Activated CD8-positive, alpha-beta memory T cell treated with anti-CD3 and anti-CD28 coated beads, Interleukin-2, amount 10 ng/mL, durations not matched to agents 7 days and 5 days (primary cell): ENCODE measurements at places on chromosomes 1 and 21. TPM values are rescaled to one million over a fixed set of nuclear protein-coding genes. Genes with fewer than 3 reads are reported as not detected.

The YY1AP1 gene
- total RNA-seq: 82.3 TPM

The CFH gene
- total RNA-seq: 13.3 TPM

The ERICH3 gene
- total RNA-seq: 0.05 TPM

The LAX1 gene
- 20.3 TPM for total RNA-seq

The MFN2 gene
- total RNA-seq: 67.5 TPM

The HSD3B2 gene
- not detected for total RNA-seq

The SLFNL1 gene
- total RNA-seq: 0.35 TPM

DNA sequence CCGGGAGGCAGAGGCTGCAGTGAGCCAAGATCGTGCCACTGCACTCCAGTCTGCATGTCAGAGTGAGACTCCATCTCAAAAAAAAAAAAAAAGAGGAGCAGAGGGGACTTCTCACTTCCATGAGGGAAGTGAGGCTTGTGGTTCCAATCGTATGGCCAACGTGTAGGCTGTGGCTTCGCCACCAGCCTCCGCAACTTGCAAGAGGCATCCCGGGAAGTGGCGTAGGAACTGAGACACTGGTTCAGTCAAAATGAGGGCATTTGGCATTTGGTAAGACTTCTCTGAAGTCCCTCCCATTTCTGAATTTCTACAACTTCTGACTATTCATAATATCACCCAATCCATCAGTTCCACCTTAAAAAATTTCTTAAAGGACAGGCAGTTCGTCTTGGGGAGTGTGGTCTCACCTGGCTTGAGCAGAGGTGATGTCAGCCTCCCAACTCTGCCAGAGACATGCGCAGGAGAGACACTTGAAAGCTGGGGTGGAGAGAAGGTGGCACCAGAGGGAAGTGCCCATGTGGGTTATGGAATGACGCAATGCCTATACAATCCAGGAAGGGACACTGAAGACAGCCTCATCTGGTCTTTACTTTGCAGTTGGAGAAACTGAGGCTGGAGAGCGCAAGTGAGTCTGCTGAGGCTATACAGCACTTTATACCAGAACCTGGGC is 17.2 kb downstream of the KAZN start:
- no peak overlapping the region for H3K4me3 ChIP-seq
- H3K4me1 ChIP-seq: no peaks in the 10 kb centered on the region
- H3K27ac ChIP-seq: no peak overlapping the region
- no peaks in the 10 kb centered on the region for H3K27me3 ChIP-seq
- no peak for DNase-seq
- H3K36me3 ChIP-seq: no peaks in the 10 kb centered on the region

DNA sequence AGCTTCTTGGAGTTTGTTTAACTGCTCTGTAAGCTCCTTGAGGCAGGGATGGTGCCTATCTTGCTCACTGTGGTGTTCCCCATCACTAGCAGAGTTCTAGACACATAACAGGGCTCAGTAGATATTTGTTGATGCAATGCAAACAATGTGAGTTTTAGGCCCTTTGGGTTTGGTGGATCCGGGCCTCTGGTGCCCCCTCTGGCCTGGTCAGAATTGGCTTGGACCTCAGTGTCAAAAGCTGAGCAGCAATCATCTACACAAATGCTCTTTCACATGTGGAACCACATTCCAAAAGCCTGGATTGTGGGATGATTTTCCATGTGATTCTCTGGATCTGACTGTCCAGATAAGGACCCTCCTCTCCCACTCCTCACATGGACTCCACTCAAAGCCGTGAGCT is 53.4 kb upstream of the BCAR3 start:
- H3K4me1 ChIP-seq: no peaks in the 10 kb centered on the region
- H3K36me3 ChIP-seq: no peaks in the 10 kb centered on the region
- H3K27ac ChIP-seq: no peak overlapping the region
- no peak for DNase-seq
- no peaks in the 10 kb centered on the region for H3K27me3 ChIP-seq

- DNase-seq: no peak
- no peaks in the 10 kb centered on the region for H3K27me3 ChIP-seq
- no peaks in the 10 kb centered on the region for H3K36me3 ChIP-seq
- H3K27ac ChIP-seq: no peak overlapping the region
- no peak overlapping the region for H3K4me3 ChIP-seq
Measured at GRCh38 chr1:205972491-205973168, 29.4 kb upstream of the SLC26A9 start.

DNA sequence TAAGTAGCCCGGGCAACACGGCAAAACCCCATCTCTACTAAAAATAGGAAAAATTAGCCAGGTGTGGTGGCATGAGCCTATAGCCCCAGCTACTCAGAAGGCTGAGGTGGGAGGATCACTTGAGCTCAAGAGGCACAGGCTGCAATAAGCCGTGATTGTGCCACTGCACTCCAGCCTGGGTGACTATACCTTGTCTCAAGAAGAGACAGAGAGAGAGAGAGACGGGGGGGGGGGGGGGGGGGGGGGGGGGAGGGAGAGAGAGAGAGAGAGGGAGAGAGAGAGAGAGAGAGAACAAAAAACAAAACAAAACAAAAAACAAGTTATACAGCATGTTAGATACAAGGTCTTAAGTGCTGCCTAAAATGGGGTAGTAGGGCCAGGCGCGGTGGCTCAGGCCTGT is 77.8 kb upstream of the ZNF281 start:
- no peaks in the 10 kb centered on the region for H3K36me3 ChIP-seq
- DNase-seq: no peak
- no peak overlapping the region for H3K27ac ChIP-seq
- peaks cover 52% of the 10 kb centered on the region for H3K27me3 ChIP-seq
- peaks cover 24% of the 10 kb centered on the region for H3K4me1 ChIP-seq

GRCh38 chr21:45802425-45802824 is 158.9 kb downstream of the PCBP3 start:
- no peaks in the 10 kb centered on the region for H3K4me1 ChIP-seq
- no peaks in the 10 kb centered on the region for H3K36me3 ChIP-seq
- H3K27ac ChIP-seq: no peak overlapping the region
- no peak overlapping the region for H3K4me3 ChIP-seq

- peak within 1 kb of the TSS; percentile 96 for H3K4me3 ChIP-seq
- peak within 1 kb of the TSS; percentile 98 for H3K27ac ChIP-seq
- H3K27me3 ChIP-seq: no peaks in the 10 kb centered on the region
Measured at GRCh38 chr1:97920832-97921571, at the start of gene DPYD. Gene DPYD (minus strand): TSS chr1:97921034. CDS start chr1:97920922, 112 bp downstream.

- peaks cover 13% of the 10 kb centered on the region for H3K27me3 ChIP-seq
- H3K27ac ChIP-seq: no peak overlapping the region
- no peaks in the 10 kb centered on the region for H3K36me3 ChIP-seq
- peaks cover 3% of the 10 kb centered on the region for H3K4me1 ChIP-seq
- no peak overlapping the region for H3K4me3 ChIP-seq
Measured at GRCh38 chr1:202274611-202275010, 67.1 kb downstream of the UBE2T start.

DNA sequence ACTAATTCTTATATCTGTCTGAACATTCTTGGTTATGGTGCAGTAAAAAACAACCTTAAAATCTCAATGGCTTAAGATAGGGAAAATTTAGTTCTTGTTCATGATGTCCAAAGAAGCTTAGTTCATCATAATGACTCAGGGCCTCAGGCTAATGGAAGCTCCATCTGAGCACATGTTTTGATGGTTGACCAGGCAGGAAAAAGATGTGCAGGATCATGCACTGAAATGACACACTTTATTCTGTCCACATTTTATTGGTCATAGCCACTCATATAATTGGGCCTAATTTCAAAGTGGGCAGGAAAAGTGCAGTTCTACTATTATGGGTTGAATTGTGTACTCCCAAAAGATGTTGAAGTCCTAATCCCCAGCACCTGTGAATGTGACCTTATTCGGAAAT is 198.2 kb downstream of the CENPF start:
- no peaks in the 10 kb centered on the region for H3K4me1 ChIP-seq
- DNase-seq: no peak

DNA sequence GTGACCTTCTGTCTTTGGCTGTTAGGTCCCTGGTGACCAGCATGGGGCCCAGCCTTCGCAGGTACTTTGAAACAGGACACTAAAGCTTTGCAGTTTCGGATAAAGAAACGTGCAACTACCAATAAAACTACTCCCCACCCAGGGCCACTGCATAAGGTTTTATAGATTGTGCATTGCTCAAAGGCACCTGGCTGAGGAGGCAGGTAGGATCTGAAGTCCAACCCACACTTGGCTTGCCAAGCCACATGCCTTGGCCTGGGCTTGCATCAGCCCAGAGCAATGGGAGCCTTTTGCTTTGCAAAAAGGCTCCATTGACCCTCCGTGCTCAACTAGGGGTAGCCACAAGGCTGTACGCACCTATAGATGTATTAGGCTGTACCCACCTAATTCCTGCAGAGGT is 84.4 kb upstream of the SYT6 start:
- H3K27ac ChIP-seq: no peak overlapping the region
- H3K4me1 ChIP-seq: no peaks in the 10 kb centered on the region

- peaks cover 2% of the 10 kb centered on the region for H3K4me1 ChIP-seq
- no peaks in the 10 kb centered on the region for H3K27me3 ChIP-seq
- H3K4me3 ChIP-seq: no peak overlapping the region
- H3K36me3 ChIP-seq: peaks cover 3% of the 10 kb centered on the region
Measured at GRCh38 chr1:61233121-61233660, 150.8 kb downstream of the NFIA start.

- no peak overlapping the region for H3K27ac ChIP-seq
- H3K4me3 ChIP-seq: no peak overlapping the region
- no peaks in the 10 kb centered on the region for H3K4me1 ChIP-seq
- DNase-seq: no peak
- no peaks in the 10 kb centered on the region for H3K27me3 ChIP-seq
Measured at GRCh38 chr1:160224606-160225005, 19.4 kb downstream of the PEA15 start.

DNA sequence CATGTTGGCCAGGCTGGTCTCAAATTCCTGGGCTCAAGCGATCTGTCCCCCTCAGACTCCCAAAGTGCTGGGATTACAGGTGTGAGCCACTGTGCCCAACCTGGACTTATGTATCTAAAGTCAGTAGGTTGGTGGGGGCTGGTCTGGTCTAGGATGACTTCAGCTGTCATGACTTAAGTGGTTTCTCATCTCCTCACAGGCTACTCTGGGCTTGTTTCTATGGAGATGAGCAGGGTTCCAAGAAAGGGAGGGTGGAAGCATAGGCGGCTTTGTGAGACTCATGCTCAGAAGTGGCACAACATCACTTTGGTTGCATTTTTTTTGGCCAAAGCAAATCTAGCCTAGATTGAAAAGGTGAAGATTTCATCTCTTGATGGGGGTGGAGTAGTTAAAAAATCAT is 115.9 kb upstream of the IVNS1ABP start:
- H3K4me3 ChIP-seq: no peak overlapping the region
- H3K4me1 ChIP-seq: peaks cover 28% of the 10 kb centered on the region
- H3K27me3 ChIP-seq: no peaks in the 10 kb centered on the region
- peak; percentile 52 for DNase-seq
- H3K36me3 ChIP-seq: peaks cover 45% of the 10 kb centered on the region
- peak overlapping the region; percentile 72 for H3K27ac ChIP-seq

- DNase-seq: peak; percentile 62
- H3K4me3 ChIP-seq: no peak overlapping the region
- H3K27me3 ChIP-seq: peaks cover 9% of the 10 kb centered on the region
- no peak overlapping the region for H3K27ac ChIP-seq
- H3K36me3 ChIP-seq: no peaks in the 10 kb centered on the region
- H3K4me1 ChIP-seq: peaks cover 14% of the 10 kb centered on the region
Measured at GRCh38 chr21:38386967-38387366, 111.3 kb downstream of the ERG start.

- H3K27me3 ChIP-seq: peaks cover 20% of the 10 kb centered on the region
- no peak overlapping the region for H3K4me3 ChIP-seq
- H3K36me3 ChIP-seq: no peaks in the 10 kb centered on the region
- peak; percentile 82 for DNase-seq
- peaks cover 41% of the 10 kb centered on the region for H3K4me1 ChIP-seq
Measured at GRCh38 chr1:210696709-210697108, 368.0 kb downstream of the HHAT start.

GRCh38 chr1:170225781-170226530 is 80.2 kb downstream of the NTMT2 start:
- no peak overlapping the region for H3K27ac ChIP-seq
- no peak overlapping the region for H3K4me3 ChIP-seq
- peaks cover 1% of the 10 kb centered on the region for H3K36me3 ChIP-seq
- H3K27me3 ChIP-seq: peaks cover 5% of the 10 kb centered on the region

DNA sequence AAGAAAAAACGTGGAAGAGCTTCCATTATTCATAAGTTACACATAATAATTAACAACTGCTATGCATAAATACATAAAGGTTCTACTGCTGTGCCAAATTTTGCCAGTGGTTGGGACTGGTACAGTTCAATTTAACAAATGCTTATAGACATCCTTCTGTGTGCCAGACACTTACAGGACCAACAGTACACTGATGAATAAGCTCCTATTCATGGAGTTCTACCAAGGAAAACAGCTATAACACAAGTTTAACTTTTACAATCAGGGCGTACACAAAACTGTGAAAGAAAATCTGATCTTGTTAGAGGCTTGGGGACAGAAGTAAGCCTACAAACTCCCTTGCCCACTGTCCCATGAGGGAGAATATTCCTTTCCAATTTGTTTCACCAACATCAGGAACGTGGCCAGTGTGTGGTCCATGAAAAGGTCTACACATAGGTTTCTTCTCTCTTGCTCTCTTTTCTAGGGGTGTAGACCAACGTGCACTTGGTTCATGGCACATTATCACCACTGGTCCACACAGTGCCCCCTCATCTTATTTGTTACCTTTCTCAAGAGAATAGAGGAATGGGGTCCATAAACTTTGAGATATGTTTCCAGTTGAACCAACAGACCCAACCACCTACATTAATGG is 10.1 kb downstream of the NRIP1 start:
- peaks cover 4% of the 10 kb centered on the region for H3K27me3 ChIP-seq
- peaks cover 56% of the 10 kb centered on the region for H3K4me1 ChIP-seq
- H3K27ac ChIP-seq: no peak overlapping the region
- H3K36me3 ChIP-seq: no peaks in the 10 kb centered on the region

GRCh38 chr1:941015-941587 is 17.4 kb downstream of the SAMD11 start:
- peak overlapping the region; percentile 51 for H3K4me3 ChIP-seq
- H3K27ac ChIP-seq: no peak overlapping the region
- no peak for DNase-seq
- peaks cover 15% of the 10 kb centered on the region for H3K4me1 ChIP-seq
- H3K36me3 ChIP-seq: peaks cover 6% of the 10 kb centered on the region
- H3K27me3 ChIP-seq: peaks cover 42% of the 10 kb centered on the region

DNA sequence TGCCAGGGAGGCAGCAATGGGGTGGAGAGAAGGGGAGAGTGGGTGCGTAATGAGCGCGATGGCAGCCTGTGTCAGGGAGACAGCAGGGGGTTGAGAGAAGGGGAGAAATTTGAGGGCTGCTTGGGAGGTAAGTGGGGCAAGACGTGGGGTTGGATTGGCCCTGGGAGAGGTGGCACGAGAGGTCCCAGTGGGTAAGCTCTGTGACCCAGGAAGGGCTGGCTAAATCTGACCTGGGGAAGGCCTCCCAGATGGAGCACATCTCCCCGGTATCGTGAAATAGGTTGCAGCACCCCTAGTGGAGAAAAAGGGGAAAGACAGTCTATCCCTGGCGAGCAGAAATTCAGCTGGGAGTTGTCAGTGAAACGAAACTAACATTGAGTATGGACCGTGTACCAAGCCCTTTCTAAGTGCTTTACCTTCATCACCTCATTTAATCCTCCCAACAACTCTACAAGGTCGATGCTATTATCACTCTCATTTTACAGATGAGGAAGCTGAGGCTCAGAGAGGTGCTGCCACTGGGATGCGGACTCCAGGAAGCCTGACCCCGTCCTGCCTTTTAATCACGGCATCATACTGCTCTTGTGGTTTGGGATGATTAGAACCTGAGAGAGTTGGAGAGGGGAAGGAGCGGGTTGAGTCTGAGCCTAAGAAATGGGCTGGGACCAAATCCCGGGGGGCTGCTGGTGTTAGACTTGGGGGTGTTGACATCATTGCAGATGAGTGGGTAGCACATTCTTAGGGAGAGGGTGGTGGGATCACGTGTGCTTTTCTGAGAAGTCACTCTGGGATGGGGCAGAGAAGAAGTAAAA is 56.6 kb upstream of the RPL11 start:
- H3K36me3 ChIP-seq: no peaks in the 10 kb centered on the region
- peak; percentile 78 for DNase-seq
- peak overlapping the region; percentile 48 for H3K4me3 ChIP-seq
- no peaks in the 10 kb centered on the region for H3K27me3 ChIP-seq
